Thyroid gland (tissue), 4 donors: ENCODE measurements at places on chromosomes 12 and 14. TPM values are rescaled to one million over a fixed set of nuclear protein-coding genes. Genes with fewer than 3 reads are reported as not detected.
A peak's percentile ranks its signal among the peaks of the same experiment; 100 is the strongest.

The CCDC184 gene
- total RNA-seq: not detected

The YEATS4 gene
- 37.8 TPM for total RNA-seq

The RPS26 gene
- 980 TPM for total RNA-seq

The LRRC10 gene
- not detected for total RNA-seq

The CLIP1 gene
- total RNA-seq: 151 TPM

The CARMIL3 gene
- total RNA-seq: 1.2 TPM

The NPAS3 gene
- 4.2 TPM for total RNA-seq

DNA sequence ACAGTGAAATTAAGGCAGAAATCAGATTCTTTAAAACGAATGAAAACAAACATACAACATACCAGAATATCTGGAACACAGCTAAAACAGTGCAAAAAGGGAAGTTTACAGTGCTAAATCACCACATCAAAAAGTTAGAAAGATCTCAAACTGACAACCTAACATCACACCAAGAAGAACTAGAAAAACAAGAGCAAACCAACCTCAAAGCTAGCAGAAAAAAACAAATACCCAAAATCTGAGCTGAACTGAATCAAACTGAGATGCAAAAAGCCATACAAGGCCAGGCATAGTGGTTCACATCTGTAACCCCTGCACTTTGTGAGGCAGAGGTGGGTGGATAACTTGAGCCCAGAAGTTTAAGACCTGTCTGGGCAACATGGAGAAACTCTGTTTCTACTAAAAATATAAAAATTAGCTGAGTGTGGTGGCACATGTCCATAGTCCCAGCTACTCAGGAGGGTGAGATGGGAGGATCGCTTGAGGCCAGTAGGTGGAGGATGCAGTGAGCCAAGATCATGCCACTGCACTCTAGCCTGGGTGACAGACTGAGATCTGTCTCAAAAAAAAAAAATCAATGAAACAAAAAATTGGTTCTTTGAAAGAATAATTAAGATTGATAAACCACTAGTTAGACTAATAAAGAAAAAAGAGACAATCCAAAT is 33.2 kb upstream of the LDHB start:
- no peak overlapping the region for H3K27ac ChIP-seq
- DNase-seq: no peak
- no peaks in the 10 kb centered on the region for H3K4me1 ChIP-seq
- no peaks in the 10 kb centered on the region for H3K27me3 ChIP-seq

- DNase-seq: no peak
- peak overlapping the region; percentile 75 for H3K27ac ChIP-seq
- H3K36me3 ChIP-seq: no peaks in the 10 kb centered on the region
- H3K27me3 ChIP-seq: no peaks in the 10 kb centered on the region
- peaks cover 32% of the 10 kb centered on the region for H3K4me1 ChIP-seq
- H3K4me3 ChIP-seq: no peak overlapping the region
These were observed 429.1 kb downstream of the RAD51B start for GRCh38 chr14:68248481-68249255.

DNA sequence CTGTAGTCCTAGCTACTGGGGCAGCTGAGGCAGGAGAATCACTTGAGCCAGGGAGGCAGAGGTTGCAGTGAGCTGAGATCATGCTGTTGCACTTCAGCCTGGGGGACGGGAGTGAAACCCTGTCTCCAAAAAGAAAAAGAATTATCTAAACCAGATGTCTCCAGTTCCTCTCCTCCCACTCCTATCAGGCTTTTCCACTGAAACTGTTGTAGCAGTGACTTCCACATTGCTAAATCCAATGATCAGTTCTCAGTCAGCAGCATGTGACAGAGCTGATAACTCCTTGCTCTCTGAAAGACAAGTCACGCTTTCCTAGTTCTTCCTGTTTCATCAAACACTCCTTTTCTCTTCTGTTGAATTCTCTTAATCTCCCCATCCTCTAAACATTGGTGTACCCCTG is 8.6 kb downstream of the SLC38A6 start:
- peaks cover 7% of the 10 kb centered on the region for H3K36me3 ChIP-seq
- no peak for DNase-seq
- H3K4me1 ChIP-seq: no peaks in the 10 kb centered on the region
- no peak overlapping the region for H3K27ac ChIP-seq

- no peak overlapping the region for H3K4me3 ChIP-seq
- H3K27ac ChIP-seq: no peak overlapping the region
- no peaks in the 10 kb centered on the region for H3K4me1 ChIP-seq
- H3K36me3 ChIP-seq: no peaks in the 10 kb centered on the region
These were observed 53.7 kb upstream of the GPATCH2L start for GRCh38 chr14:76098047-76098446.

DNA sequence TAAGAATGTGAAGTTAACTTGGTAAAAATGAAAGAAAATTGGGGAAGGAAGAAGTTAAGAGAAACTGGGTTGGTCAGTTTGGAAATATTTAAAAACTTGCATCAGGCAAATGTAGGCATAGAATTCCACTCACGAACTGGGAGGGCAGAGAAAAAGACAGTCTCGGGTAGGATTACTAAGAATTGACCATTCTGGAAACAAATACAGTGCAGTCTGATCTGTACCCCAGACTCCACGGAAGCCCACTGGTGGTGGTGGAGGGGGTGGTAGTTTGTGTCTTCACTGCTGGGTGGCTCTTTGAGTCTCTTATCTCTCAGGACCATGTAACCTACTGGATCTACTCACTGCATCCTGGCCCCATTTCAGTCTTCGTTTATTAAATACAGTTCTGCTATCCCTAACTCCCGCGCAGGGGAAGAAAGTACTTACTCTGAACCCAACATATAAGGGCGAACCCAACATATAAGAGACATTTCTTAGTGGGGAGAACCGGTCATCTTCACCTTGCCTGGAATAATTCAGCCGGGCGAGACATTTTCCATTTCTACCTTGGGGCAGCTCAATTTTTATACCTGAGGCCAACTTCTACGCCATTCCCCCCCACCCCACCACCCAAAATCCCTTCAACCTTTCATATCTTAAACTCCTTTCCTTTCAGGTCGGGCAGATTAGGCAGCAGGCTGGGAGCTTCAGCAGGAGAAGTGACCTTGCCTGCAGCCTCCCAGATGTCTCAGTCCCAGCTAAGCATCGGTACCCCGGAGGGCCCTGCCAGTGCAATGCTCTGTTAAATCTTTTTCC is 1.7 kb downstream of the SLC2A3 start:
- no peak overlapping the region for H3K4me3 ChIP-seq
- no peaks in the 10 kb centered on the region for H3K27me3 ChIP-seq
- H3K36me3 ChIP-seq: peaks cover 26% of the 10 kb centered on the region
- H3K4me1 ChIP-seq: peaks cover 4% of the 10 kb centered on the region
- peak overlapping the region; percentile 83 for H3K27ac ChIP-seq

DNA sequence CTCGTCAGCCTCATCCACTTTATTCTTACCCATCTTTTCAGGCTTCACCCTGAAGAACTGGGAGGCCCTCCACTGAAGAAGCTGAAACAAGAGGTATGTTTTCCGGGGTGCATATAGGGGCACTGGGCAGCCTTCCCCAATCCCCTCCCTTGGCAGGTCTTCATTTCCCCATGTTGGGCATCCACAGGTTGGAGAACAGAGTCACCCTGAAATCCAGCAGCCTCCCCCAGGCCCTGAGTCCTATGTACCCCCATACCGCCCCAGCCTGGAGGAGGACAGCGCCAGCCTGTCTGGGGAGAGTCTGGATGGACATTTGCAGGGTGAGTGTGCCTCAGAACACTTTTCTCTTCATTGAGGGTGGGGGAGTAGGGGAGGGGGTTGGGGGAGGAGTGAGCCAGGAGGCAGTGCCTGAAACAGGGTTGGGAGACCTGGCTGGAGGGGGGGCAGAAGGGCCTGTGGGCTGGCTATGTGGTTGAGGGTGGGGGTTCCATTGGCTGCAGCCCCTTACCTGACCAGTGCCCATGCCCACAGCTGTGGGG is 4.0 kb downstream of the NAB2 start:
- peaks cover 42% of the 10 kb centered on the region for H3K36me3 ChIP-seq
- H3K4me1 ChIP-seq: peaks cover 21% of the 10 kb centered on the region
- no peak overlapping the region for H3K4me3 ChIP-seq
- no peak overlapping the region for H3K27ac ChIP-seq

DNA sequence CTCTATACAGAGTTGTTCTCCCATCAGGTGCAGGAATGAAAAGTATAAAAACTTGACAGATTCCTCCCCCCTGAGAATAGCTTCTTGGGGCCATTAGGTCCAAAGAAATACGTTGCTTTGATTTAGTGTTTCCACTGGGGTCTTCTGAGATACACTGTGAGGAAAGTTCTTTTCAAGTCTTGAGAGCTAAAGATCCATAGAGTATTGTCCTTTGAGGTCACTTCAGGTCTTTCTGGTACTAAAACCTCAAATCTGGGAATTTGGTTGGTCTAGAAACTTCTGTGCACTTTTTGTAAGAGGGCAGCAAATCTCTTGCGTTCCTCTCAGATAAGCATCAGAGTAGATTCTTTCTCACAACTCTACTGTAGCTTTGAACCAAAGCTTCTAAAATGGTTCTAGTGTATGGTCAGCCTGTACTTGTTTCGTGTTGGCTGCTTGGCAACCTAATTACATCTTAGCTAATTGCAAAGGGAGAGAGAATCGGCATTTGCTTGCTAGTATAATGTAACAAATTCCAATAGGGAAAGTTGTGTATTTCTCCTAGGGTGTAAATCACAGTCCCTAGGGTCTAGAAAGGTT is 10.0 kb downstream of the SRSF5 start:
- H3K27ac ChIP-seq: no peak overlapping the region
- no peak overlapping the region for H3K4me3 ChIP-seq
- no peak for DNase-seq
- no peaks in the 10 kb centered on the region for H3K27me3 ChIP-seq
- H3K4me1 ChIP-seq: peaks cover 11% of the 10 kb centered on the region
- peaks cover 42% of the 10 kb centered on the region for H3K36me3 ChIP-seq

DNA sequence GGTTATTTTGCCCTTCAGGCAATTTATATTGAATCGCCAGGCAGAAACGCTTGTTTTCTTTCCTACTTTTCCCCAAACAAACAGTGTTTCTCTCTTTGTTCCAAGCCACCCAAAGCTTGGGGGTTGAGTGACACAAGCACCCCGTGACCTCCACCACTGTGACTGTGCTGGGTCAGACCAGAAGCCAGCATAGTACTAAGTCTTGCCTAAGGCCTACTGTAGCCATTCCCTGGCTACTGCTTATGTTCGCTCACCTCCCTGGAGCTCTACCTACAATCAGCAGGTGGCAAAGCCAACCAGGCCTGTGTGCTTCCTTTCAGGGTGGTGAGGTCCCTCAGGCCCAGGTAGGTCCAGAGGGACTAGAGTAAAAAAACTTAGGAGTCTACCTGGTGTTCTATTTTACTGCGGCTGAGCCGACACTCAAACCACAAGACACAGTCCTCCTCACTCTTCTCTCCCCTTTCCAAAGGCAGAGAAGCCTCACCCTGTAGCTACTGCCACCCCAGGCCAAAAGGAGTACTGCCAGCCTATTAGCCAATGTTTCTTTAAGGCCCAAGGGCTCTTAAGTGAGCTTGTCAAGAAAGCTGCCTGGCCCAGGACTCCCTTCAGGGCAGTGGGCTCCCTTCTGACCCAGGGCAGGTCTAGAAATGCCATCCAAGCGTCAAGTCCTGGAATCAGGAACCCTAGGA is 411.8 kb upstream of the MIS18BP1 start:
- H3K27me3 ChIP-seq: no peaks in the 10 kb centered on the region
- no peak overlapping the region for H3K27ac ChIP-seq
- no peaks in the 10 kb centered on the region for H3K36me3 ChIP-seq
- DNase-seq: no peak
- H3K4me1 ChIP-seq: no peaks in the 10 kb centered on the region

DNA sequence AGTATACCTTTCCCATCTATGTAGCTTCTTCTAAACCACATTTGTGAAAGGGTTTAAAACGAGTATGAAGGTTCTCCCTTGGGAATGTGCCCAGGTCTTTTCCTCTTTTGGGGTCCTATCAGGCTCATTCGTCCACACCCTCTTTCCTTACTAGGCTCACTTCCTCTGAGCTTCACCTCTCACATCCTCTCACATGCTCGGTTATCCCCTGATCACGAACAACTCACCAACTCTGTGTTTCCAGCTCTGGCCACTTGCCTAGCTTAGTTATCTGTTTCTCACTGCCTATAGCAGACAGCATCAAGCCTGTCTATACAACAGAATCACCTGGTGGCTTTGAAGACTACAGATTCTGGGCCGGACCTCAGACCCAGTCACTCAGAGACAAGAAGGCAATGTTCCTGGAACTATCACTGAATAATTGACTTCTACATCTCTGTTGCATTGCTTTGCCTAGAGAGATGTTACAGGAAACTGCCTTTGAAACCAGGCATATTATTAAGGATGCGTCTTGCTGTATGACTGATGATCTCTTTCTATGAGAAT is 158.2 kb downstream of the FOXN3 start:
- H3K27ac ChIP-seq: no peak overlapping the region

DNA sequence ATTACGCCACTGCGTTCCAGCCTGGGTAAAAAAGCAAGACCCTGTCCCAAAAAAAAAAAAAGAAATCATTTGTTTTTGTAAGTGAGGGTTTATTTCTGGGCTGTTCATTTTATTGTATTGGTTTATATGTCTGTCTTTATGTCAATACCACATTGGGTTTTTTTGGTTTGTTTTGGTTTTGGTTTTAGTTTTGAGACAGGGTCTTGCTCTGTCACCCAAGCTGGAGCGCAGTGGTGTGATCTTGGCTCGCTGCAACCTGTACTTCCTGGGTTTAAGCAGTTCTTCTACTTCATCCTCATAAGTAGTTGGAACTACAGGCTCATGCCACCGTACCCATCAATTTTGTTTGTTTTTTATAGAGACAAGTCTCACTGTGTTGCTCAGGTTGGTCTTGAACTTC is 25.0 kb downstream of the METAP2 start:
- H3K36me3 ChIP-seq: peaks cover 34% of the 10 kb centered on the region
- H3K27me3 ChIP-seq: no peaks in the 10 kb centered on the region
- no peak overlapping the region for H3K27ac ChIP-seq
- DNase-seq: no peak
- H3K4me1 ChIP-seq: no peaks in the 10 kb centered on the region
- H3K4me3 ChIP-seq: no peak overlapping the region

- H3K36me3 ChIP-seq: no peaks in the 10 kb centered on the region
- no peaks in the 10 kb centered on the region for H3K27me3 ChIP-seq
- no peaks in the 10 kb centered on the region for H3K4me1 ChIP-seq
- no peak for DNase-seq
These were observed 78.7 kb downstream of the KIF21A start for GRCh38 chr12:39364196-39364595.

DNA sequence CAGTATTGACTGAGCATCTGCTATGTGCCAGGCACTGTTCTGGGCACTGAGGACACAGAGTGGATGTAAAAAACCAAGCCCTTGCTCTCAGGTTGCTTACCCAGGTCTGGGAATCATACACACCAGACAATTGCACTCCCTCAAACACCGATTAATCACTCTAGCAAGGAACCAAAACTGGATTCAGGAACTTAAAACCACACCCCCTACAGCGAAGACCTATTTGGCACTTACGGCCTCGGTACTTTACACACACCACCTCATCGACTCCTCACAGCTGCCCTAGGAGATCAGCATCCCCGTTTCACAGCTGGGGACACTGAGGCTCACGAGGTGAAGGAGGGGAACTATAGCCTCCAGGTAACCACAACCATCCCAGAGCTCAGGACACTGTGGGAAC is 1.6 kb downstream of the GLTP start:
- no peak for DNase-seq
- H3K4me1 ChIP-seq: peaks cover 40% of the 10 kb centered on the region
- H3K4me3 ChIP-seq: no peak overlapping the region
- no peaks in the 10 kb centered on the region for H3K36me3 ChIP-seq
- H3K27ac ChIP-seq: no peak overlapping the region

GRCh38 chr14:57692671-57693070 is 173.2 kb downstream of the SLC35F4 start:
- no peaks in the 10 kb centered on the region for H3K36me3 ChIP-seq
- no peak for DNase-seq
- H3K4me1 ChIP-seq: no peaks in the 10 kb centered on the region
- H3K4me3 ChIP-seq: no peak overlapping the region
- H3K27me3 ChIP-seq: no peaks in the 10 kb centered on the region
